ENCODE measurements at places on chromosomes 4 and X. TPM values are rescaled to one million over a fixed set of nuclear protein-coding genes. Genes with fewer than 3 reads are reported as not detected.

The NPY1R gene
- not detected for total RNA-seq

The ARFIP1 gene
- 8.9 TPM for total RNA-seq

The DNAAF6 gene
- not detected for total RNA-seq

The TASL gene
- total RNA-seq, result 14.0 TPM

- no peak for DNase-seq
These were observed 26.7 kb downstream of the ANKRD50 start for GRCh38 chr4:124685851-124686250.

DNA sequence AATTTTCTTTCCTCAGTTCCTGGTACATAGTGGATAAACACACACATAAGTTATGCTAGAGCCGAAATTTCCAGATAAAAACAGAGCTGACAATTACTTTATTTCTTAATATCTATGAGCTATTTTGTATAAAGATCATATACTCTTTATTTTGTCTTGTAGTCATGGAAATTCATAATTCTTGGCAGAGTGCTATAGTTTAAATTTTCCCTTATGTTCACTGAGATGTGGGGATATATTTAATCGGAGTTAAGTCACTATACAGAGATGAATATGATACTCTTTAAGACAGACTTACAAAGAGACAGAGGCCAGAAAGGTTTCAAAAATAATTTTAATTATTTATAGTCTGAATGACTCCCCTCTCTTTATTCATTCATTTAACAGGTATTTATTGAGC, 89.7 kb downstream of the PPEF1 start:
- DNase-seq, result no peak

- no peak for DNase-seq
These were observed 690 bp upstream of the NEIL3 start for GRCh38 chr4:177308847-177309521.
